ENCODE measurements at places on chromosomes 1 and 21.
A peak's percentile ranks its signal among the peaks of the same experiment; 100 is the strongest.

GRCh38 chr1:100075773-100076172 lies 57.0 kb downstream of the SASS6 start:
- DNase-seq = no peak

DNA sequence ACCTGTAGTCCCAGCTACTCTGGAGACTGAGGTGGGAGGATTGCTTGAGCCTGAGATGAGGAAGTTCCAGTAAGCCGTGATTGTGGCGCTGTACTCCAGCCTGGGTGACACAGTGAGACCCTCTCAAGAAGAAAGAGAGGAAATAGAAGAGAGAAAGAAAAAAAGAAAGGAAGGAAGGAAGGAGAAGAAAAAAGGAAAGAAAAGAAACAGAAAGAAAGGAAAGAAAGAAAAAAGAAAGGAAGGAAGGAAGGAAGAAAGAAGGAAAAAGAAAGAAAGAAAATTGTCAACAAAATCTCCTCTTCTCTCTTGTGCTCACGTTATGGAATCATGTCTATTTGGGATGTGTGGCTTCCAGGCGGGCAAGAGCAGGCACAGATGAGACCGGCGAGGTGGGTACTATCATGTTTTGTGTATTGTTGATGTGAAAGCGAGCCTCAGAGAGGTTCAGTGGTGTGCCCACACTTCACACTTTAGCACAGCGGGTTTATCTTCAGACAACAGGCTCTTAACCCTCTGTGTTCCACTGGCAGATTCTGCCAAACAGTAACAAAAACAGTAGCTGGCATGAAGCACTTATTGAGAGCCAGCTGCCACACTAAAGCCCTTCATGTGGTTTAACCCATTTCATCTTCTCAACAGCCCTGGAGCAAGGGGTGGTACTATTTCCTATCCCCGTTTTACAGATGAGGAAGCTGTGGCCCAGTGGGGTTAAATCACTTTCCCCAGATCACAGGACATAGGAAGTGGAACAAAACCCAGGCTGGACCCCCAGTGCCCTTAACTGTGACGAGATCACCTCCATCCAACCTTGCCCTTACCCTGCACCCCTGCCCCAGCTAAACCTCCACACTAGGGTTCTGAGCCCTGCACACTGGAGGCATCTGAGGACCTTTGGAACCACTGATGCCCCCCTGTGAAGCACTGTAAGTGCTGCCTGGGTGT lies 94.7 kb upstream of the TARDBP start:
- no peak for DNase-seq

- peak; percentile 4 for DNase-seq
These were observed 73.6 kb upstream of the LRRC8B start for GRCh38 chr1:89451011-89451410.

DNA sequence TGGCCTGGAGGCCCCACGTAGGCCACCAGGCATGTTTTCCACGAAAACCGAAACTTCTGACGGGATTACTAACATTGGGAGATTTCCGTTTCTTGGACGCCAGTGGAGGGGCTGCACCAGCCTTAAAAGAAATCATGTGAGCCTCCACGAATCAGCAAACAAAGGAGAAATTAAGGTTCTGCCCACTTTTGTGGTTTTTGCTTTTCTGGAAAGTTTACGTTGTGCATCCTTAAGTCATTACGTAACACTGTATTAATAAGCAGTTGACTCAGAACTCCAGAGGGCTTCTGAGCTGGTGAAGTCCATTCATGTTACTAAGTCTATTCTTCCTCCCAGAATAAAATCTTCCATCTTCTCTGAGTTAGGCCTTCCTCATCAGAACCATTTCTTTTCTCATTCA lies 168.5 kb downstream of the PSMG1 start:
- peak; percentile 91 for DNase-seq

GRCh38 chr1:239233626-239234025 lies 152.7 kb upstream of the CHRM3 start:
- no peak for DNase-seq

GRCh38 chr21:29295066-29295650 lies 3.6 kb upstream of the BACH1 start:
- DNase-seq = no peak
